ENCODE measurements at places on chromosomes 2 and 18.

- DNase-seq: no peak
These were observed 32.2 kb downstream of the KIF5C start for GRCh38 chr2:148907085-148907785.

- no peak for DNase-seq
These were observed 17.8 kb downstream of the RNF149 start for GRCh38 chr2:101290711-101291110.

- DNase-seq: no peak
These were observed 26.0 kb upstream of the TNS1 start for GRCh38 chr2:218028562-218029348.

DNA sequence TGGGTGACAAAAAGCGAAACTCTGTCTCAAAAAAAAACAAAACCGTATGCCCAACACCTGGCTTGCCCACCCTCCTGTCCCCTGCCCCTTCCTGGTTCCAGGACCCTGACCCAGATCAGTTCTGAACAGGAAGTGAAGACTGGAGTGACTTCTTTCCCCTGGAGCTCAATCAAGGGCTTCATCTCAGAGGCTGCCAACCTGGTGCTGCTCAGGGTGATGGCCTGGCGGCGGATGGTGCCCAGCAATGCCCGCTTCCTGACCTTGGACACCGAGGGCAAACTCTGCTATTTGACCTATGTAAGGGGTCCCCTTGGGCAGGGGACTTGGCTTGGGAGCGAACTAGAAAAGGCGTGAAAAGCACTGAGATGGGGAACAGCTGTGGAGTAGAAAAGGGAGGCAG, 5.9 kb downstream of the CATIP start:
- DNase-seq: no peak

GRCh38 chr2:198883604-198884003, 574.1 kb downstream of the SATB2 start:
- DNase-seq: no peak

DNA sequence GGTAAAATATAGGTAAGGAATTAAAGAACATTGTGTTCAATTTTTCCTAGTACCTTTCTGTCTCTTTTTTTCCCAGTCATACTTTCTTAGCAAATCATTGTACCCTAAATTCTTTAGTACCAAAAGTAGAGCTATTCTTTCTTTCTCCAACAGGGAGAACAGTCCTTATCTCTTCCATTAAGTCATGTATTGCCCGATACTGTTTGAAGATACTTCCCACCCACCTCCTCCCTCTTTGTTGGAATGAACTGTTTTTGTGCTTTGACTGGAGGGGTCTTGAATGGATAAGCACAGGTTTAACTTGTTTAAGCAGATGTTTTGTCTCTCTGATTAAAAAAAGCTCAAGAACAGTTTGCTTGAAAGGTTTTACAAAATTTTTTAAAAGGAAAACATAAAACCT, 41.3 kb downstream of the RAB10 start:
- no peak for DNase-seq

- no peak for DNase-seq
These were observed 132.1 kb downstream of the NBAS start for GRCh38 chr2:15429032-15429431.

DNA sequence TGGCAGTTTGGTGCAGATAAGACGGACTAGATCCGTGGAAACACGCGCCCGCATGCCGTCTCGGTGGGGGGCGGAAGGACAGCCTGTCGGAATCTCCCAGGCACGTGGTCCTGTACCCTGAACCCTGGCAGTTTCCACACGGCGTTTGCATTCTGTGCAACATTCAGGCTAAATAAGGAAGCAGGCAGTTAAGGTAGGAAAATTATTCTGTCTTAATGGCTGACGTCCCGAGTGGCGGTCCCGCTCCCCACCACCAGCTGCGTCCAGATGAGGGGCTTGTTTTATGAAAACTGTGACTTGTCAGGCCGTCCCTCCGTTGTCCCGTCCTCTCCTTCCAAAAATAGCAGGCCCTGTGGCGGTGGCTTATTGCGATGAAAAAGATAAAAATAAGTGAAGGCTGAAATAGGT, 120.2 kb downstream of the NFATC1 start:
- DNase-seq: no peak

DNA sequence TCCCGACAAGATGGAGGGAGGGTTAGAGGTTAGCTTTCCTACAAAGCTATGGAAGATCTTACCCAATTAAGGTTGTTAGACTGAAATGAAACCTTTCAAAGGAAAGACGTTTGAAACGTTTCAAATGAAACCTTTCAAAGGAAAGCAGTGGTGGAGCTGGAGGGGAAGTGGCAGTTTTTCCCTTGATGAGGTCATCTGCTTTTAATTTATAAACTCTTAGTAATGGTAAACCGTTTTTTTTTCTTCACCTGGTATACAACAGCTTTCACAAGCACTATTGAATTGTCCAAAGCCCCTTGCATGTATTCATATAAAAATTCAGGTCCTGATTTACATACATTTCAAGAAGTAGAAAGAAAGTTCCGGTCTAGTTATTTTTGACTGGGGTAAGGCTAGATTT, 7.4 kb downstream of the PMAIP1 start:
- no peak for DNase-seq

DNA sequence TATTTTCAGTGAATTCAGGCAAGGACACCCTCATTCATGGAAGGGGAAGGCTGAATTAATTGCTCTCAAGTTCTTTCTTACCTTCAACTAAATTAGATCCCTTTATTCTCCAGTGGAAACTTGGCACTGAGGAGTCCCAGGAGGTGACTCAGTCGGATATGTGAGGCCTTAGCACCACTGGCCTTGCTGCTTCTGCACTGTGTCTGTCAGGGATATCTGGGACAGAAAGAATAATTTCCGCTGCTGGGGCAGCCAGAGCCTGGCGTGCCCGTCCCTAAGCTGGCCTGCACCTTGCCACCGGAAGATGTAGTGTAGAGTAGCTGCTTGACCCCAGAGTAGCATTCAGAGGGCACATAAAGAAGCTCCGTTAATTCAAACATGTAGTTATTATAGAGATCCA, 53.4 kb downstream of the LIMS1 start:
- DNase-seq: no peak

- no peak for DNase-seq
These were observed 282.4 kb upstream of the CYRIA start for GRCh38 chr2:16948053-16948452.

- no peak for DNase-seq
These were observed 24.1 kb downstream of the INPP4A start for GRCh38 chr2:98468621-98469236.

GRCh38 chr2:239187464-239188253, 213.2 kb downstream of the HDAC4 start:
- no peak for DNase-seq

DNA sequence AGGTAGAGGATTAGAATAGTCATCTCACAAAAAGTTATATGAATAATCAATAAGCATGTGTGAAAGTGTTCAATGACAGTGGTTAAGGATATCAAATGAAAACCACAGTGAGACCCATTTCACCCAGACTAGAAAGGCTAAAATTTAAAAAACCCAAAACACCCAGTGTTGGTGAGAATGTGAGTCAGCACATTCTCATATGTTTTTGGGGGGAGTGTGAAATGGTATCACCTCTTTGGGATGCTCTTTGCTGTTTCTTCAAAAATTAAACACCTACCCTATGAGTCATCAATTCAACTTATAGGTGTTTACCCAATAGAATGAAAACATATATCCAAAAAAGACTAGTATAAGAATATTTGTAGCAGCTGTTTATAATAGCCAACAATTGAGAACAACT, 69.8 kb downstream of the MAP3K20 start:
- DNase-seq: no peak

DNA sequence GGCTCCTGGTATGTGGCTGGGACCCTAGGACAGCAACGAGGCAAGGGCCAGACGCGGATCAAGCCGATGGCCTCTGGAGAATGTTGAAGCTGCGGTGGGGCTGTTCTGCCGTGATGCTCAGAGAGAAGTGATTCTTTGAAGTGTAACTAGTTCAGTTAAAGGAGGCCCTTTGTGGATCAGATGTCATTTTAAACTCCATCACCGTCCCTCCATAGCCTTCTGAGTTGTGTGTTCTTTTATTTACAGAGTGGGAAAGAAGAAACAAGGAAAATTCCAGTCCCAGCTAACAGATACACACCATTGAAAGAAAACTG, 403 bp downstream of the PNO1 start:
- DNase-seq: no peak

- DNase-seq: no peak
These were observed 35.7 kb upstream of the RAB1A start for GRCh38 chr2:65165558-65165957.

DNA sequence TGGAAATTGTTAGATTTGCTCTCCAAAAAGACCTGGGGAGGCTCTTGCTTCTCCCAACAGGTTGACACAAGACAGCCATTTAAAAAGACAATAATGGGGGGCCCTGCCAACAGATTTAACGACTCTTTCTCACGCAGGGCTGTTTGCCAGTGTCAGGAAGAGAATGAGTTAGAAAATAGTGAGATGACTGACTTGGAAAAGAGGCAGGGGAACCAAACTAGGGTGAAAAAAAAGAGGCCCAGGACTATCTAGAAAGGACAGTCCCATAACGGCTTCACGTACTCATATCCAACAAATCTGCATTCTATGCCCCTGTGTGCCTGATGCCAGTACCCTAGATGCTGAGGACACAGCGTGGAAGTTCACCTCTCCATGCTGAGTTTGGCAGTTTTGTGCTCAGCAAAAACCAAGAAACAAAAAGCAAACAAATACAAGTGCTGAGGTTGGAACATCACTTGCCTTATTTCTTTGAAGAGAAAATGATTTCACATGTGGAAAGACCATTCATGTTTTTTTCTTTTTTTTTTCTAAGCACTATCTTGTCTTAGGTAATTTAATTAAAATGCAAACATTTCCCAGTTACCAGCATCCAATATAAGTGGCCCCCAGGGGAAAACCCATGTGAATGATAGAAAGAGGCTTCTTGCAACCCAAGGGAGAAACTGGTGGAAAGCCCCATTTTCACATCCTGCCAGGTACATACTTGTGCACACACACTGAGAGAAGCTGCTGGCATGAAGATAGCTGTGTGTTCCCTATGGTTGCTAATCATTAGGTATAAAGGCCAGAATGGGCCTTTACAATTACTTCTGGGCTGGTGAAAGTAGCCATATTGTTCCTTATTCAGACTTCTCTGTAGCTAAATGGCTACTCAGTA, 10.6 kb upstream of the WIPF1 start:
- DNase-seq: no peak

DNA sequence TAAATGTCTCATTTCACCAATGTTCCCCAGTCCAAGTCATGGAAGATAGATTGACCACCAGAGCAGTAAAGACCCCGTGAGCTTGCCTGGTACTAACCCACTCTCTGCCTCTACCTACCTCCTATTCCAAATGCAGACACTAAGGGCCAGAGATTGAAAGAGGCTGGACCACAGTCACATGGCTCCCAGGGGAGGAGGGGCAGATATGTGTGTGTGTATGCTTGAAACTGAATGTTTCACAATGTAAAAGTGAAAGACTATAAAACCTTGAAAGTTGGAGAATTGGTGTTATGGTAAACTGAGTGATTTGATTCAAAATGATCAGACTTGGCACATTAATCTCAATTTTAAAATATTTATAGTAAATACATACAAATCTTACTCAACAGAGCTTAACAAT, 21.7 kb upstream of the KLHL29 start:
- DNase-seq: no peak

DNA sequence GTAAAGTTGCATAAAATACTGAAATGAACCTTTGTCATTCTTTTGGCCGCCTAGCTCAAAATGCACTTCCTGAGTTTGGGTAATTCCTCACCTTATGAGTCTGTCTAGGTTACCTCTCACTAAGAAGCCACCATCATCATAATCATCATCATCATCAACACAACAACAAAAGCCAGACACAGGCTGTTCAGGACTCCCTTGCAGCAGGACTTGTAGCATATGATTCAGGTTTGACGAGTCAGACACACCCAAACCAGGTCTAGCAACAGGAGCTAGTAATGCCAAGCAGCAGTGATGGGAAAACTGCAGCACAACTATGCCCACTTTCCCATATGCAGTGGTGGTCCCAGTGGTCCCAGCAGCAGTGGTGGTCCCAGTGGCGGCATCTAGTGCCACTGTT, 2.8 kb upstream of the SGO2 start:
- DNase-seq: no peak

DNA sequence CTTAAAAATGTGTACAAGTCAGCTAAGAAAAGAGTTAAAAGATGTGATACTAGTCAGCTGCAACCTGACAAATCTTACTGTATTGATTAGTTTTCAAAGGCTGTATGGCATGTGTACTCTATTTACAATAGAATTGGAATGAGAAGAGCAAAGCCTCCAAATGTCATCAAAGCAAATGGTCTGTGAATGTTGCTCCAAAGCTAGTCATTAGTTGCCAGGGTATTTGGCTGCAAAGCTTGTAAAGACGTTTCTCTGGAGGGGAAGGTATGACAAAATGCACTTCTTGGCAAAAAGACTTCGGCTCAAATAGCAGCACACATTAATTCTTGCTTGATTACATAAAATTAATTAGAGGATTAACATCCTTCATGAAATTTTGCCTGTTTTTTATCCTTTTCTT, 59.3 kb downstream of the ETAA1 start:
- DNase-seq: no peak

- DNase-seq: no peak
These were observed 119.9 kb upstream of the HS6ST1 start for GRCh38 chr2:128438586-128438985.

DNA sequence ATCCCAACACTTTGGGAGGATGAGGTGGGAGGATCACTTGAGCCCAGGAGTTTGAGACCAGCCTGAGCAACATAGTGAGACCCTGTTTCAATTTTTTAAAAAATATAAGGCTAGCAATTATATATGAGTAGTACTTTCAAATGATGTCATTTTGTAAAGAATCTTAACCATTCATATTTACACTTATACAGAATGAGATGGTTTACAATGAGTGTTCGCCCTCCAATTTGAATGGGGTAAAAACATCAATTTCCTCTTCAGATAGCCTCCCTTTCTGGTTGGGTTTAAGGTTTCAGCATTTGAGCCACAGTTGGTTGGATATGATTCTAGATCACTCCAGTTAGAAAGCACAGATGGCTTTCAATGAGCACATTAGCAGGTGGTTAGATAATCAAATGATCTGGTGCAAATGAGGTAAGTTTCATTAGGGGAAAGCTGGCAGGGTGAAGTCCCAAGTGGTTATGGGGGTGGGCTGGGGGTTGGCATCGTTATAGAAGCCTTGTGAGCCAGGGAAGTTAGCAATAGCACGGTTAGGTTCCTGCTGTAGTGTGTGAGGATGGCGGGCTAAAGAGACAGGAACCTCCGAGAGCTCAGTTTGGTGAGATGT, 63.9 kb downstream of the TRPM8 start:
- no peak for DNase-seq

- no peak for DNase-seq
These were observed 34.8 kb downstream of the LBH start for GRCh38 chr2:30266051-30266621.

GRCh38 chr2:184041077-184041476, 557.3 kb upstream of the ZNF804A start:
- DNase-seq: no peak

- no peak for DNase-seq
These were observed 44.9 kb downstream of the TMEM37 start for GRCh38 chr2:119476301-119477112.

GRCh38 chr18:36649205-36649604, 179.6 kb downstream of the TPGS2 start:
- no peak for DNase-seq
